Hematopoietic multipotent progenitor cell (in vitro differentiated cells): ENCODE measurements at places on chromosomes 7 and 10.
A peak's percentile ranks its signal among the peaks of the same experiment; 100 is the strongest.

DNA sequence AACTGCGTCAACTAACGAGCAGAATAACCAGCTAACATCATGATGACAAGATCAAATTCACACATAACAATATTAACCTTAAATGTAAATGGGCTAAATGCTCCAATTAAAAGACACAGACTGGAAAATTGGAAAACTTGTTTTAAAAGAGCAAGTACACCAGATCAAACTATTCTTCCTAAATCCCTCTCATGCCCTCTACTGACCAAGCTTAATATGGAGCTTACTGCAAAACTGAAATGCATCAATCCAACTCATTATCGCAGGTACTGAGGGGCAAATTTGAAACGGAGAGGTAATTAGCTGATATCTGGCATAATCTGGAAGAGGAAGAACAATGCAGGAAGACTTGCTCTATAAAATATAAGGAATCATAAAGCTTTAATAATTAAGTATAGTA, 1223.8 kb downstream of the NXPH1 start:
- DNase-seq, result no peak

GRCh38 chr7:151243408-151244195, 4.9 kb downstream of the SMARCD3 start:
- DNase-seq, result peak; percentile 79

DNA sequence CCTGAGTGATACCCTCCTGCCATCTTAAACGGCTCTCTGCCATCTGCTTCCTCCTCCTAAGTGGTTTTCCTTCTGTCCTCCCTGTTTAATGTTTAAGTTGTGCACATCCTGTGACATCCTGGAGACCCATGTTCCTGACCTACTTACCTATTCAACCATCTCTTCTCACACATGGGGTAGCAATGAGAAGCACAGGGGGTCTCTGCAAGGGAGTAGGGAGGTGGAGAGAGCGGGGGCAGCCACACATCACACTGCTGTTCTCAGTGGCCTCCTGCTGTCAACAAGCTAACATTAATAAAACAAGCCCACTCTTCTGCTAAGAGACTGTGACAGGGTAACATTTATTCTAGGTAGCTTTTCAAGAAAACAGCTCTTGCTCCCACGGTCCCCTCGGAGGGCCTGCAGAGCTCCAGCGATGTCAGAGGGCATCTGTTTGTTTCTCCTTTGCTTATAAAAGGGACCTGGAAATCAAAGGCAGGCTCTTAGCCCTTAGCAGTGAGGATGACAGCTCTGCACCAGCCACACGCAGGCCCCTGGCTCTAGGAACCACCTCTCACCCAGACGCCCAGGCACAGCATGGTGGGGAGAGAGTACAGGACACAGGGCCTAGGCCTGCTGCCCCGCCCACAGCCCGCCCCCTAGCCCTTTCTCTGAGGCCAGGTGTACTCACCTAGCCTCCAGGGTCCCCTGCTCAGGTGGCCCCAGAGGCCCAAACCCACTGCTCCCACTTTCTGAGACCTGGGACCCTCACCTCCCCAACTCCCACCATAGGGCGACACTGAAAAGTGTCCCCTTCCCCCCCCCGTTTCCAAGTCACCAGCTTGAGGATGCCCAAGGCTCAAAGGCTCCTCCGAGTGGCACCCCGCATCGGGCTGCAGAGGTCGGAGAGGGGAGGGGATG, 943 bp upstream of the SLC18A2 start:
- DNase-seq, result no peak

DNA sequence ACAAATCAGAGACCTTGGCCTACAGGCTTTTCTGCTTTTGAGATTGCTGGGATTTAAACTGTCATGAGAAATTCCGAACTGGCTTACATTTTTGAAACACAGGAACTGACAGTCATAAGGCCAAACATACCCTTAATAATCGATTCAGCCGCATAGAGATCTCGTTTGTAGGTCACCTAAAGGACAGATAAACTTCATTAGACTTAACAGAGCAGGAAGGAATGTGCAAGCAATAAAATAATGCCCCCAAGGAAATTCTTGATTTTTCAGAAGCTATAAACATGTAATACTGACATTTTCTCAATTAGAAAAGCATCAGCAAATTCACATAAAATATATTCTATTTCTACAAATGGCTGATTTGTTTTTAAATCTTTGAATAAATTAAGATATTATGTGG, 120.0 kb downstream of the CRPPA start:
- DNase-seq, result no peak

DNA sequence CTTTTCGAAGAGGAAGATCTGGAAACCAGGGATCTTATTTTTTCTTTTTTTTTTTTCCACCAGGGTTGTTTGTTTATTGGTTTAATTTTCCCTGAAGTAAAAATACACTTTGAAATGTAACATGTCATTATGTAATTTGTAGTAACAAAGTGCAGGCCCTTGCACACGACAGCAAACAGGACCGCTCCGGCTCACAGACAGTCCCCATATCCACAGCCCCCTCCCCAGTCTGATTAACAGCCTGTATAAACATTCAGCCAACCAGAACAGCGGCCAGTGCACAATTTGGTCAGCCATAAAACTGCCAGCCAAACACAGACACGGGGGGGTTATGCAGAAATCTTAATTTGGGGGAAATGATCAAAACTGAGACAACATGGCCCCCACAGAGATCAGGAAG, 431.6 kb upstream of the NPVF start:
- DNase-seq, result no peak

DNA sequence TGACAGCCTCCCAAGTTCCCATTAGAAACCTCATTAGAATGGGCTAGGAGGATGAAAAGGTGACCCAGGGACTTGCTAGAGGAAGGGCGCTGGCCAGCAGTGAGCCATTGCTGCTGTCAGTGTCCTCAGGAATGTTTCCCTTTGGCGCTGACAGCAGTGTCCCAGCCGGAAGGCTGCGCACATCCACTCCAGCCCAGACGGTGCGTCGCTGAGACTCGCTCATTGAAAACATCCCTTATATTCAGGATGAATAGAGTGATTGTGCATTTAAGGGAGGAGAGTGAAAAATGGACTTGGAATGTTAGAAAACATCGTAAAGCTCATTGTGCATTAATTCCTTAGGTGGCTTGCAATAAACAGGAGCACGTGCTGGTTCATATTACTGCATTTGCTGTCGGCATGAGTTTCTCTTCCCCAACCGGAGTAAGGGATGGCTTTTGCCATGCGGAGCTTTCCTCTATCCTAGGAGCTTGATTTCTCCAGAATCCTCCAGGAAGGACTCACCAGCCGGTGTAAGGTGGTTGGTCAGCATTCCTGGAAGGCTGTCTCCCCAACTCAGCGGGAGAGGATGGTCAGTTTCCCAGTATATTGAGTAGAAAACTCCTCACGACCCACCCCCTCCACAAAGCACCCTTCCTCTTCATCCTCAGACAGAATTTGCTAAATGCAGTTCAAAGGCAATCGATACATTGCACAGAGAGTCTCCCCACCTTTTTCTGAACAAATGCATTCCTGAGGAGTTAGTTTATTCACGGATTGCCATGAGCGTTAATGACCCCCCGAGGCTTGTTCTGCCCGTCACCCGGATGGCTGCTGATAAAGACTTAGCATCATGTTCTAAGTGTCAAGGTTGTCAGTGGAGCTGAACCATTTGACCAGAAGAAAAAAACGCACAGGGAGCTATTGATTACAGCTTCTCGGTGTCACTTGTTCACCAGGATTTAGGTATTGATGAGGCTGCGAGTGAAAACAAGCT, 201.8 kb downstream of the EBF3 start:
- no peak for DNase-seq

DNA sequence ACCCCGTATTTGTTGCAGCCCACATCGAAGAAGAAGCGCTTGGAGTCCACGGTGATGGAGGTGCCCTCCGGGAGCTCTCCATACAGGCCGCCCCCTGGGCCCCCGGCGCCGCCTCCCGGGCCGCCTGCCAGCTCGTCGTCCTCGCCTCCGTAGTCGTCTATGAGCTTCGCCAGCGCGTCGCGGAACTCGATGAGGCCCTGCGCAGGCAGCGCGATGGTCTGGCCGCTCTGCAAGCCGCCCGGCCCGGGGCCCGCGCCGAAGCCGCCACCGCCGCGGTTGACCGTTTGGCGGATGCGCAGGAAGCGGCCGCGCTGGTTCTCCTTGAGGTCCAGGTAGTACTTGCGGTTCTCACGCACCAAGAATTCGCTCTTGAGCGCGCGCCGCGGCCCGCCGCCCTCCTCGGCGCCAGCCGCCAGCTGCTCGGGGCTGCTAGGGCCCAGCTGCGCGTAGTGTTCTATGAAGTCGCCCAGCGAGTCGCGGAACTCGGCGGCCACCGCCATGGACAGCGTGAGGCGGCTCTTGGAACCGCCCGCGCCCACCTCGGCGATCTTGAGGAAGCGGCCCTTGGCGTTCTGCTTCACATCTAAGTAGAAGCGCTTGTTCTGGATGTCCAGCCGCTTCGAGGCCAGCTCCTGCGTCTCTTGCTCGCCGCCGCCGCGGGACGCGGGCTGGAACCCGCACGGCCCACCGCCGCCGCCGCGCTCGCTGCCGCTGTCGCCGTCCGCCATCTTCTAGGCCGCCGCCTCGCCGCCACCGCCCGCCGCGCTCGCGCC, 523 bp downstream of the PURB start:
- DNase-seq, result peak; percentile 47

DNA sequence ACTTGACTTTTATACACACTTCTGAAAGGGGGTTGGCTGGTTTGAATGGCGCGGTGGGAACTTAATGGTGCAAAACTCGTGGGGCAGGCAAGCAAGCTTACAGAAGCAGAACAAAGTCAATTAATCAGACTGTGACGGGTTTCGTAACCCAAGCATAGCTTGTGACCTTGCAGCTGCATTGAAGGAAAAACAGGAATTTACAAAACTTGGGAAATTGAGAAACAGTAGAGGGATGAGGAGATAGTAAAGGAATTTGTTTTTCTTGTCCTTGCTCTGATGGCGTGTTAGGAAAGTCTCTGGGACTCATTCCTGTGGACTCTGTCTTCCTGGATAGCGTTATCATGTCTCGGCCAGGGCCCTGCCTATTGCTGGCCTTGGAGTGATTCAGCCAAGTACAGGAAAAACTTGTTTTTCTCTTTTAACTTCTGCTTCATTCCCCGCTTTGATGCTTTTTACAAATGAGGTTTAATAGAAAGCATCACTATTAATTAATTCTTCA, 220.0 kb upstream of the KCND2 start:
- no peak for DNase-seq

DNA sequence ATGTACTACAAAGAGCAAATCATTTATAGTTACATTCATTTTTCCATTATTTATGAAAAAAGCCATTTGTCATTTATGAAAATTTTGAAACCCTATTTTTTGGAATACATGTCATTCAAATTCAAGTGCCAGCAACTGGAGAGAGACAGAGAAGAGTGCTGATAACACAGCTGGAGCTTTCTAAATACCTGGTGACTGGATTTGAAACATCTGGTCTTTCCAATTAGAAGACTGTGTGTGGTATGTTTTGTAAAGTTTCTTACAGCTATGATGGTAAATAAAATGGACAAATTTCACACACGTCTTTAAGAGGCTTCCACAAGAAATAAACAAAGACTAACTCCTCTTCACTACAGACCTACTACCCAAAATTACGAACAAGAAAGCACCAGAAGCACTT, 56.8 kb downstream of the CHCHD3 start:
- DNase-seq, result no peak

GRCh38 chr10:18334116-18334867, 194.1 kb downstream of the CACNB2 start:
- no peak for DNase-seq

- no peak for DNase-seq
These were observed 236.2 kb downstream of the MTERF1 start for GRCh38 chr7:91644256-91644655.

DNA sequence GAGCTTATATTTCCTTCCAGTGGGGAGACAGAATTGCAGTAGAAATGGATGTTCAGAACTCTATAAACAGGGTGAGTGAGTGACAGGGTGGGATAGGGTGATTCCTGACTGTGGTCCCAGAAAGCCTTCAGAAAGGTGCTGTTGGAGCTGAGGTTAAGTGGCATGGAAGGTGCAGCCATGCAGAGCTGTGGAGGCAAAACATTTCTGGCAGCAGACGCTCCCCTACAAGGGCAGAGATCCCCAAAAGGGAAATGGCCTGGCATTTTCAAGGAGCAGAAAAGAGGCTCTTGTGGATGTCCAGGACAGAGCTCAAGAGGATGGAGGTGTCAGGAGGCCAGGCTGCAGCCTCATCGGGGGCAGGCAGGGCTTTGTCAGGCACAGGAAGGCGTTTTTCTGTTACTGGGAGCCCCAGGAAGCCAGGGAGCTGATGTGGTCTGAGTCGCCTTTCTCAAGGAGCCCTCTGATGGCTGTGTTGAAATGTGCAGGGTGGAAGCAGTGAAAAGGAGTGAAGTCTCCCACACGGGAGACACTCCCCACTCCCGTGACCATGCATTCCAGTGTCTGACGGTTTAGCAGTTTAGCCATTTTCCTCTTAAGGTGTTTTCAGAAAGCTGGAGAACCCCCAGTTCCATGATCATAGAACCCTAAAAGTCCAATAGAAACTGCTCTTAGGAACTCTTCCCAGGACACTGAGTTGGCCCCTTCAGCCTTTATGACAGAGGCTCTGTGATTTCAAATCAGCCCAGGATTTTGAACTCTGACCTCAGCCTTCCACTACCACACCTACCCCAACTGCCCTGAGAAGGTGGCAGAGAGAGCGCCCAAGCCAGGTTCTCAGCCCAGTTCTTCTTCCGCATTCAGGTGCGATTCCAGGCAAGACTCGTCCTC, 96.2 kb downstream of the C10orf105 start:
- no peak for DNase-seq

DNA sequence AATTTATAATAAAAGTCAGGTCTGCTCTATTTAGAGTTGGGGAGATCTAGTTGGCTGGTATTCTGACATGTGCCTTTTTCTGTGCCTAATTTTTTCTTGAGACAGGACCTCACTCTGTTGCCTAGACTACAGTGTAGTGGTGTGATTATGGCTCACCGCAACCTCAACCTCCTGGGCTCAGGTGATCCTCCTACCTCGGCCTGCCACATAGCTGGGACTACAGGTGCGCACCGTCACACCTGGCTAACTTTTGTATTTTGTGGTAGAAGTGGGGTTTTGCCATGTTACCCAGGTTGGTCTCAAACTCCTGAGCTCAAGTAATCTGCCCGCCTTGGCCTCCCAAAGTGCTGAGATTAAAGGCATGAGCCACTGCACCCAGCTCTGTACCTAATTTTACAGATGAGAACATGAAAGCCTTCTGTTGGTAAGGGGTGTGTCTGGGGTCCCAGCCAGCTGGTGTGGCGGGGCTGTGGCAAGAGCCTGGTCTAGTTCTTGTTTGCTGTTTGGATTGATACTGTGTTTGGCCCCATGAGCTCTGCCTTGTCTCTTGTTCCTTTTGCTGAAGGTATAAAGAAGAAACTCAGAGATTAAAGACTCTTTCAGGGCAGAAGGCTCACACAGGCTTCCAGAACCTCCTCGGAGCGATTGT, 31.4 kb downstream of the POR start:
- no peak for DNase-seq

DNA sequence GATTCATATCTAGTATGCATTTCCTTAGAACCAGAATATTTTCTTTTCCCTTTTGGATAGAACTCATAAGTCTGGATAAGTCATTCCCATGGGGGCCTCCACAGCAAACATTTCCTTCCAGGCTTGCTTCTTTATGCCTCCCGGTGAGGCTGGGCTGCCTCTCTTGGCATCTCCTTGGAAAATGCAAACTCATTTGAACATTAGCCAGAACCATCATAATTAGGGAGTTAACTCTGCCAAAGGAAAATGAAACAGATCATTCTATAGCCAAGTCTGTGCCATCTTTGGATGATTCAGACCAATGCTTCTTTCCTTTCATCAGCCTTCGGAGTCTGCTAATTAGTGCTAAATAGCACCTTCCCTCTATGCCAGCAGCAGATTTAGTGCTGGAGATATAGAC, 81.1 kb downstream of the PLPP4 start:
- DNase-seq, result no peak
